Activated CD4-positive, alpha-beta T cell treated with anti-CD3 and anti-CD28 coated beads, Interleukin-2, amount 50 U/mL, for 4 hours (primary cell): ENCODE measurements at places on chromosomes 1 and 21.

GRCh38 chr1:181149326-181150125 is 61.0 kb downstream of the IER5 start:
- DNase-seq, result peak; percentile 61

DNA sequence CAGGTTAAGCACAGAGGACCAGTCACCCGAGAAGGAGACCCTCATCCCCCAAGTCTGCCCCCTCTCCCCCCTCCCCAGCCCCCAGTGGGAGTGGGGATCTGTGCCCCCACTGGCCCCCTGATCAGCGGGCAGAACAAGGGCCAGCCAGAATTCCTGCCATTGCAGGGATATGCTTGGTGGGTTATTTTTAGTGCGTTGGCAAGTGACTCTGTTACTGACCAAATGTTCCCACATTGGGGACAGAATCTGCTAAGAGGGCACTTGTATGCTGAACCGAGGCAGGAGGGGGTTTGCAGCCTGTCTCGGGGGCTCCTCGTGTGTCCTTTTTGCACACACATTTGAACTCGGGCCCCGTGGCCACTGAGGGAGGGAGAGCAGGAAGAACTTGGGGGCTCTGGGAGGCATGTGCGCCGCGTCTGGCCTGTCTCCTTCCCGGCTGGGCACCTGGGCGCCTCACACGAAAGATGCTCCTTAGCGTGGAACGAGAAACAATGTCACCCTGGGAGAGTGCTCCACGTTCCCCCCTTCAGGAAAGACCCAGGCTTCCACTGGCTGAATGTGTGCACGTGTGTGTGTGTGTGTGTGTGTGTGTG is 66.4 kb upstream of the CASZ1 start:
- DNase-seq, result no peak

DNA sequence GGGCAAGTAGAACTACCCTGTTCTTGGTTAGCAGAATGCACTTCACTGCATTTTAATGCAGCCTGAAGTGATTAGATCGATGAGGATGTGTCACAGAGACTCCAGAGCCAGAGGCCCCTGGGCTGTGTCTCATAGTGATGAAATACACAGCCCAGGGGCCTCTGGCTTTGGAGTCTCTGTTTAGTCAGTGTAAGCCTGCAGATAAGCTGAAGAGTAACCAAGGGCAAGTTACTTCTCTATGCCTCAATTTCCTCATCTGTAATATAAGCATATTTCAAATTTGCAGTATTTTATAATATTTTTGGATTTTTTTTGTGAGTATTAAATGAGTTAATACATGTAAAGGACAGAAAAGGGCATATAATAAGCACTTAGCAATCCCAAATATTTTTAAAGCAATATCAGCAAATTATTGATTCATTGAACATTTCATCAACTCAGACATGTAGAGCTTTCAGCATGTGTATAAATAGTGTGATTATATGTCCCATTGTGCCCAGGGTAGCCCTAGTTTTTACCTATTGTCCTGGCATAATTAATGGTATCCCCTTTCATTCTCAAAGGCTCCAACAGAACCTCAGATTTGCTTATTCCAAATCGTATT is 23.6 kb upstream of the APOBEC4 start:
- DNase-seq, result no peak

- DNase-seq, result no peak
Observed at GRCh38 chr21:38504066-38504465, 5.8 kb upstream of the ERG start.

- DNase-seq, result no peak
Observed at GRCh38 chr1:206962272-206962671, 8.0 kb downstream of the FCAMR start.

- no peak for DNase-seq
Observed at GRCh38 chr1:175933801-175934200, 190.4 kb upstream of the TNR start.

- no peak for DNase-seq
Observed at GRCh38 chr1:31095985-31096384, 30.5 kb upstream of the PUM1 start.

GRCh38 chr1:85363521-85363920 is 87.1 kb upstream of the BCL10 start:
- DNase-seq, result no peak

GRCh38 chr21:43858806-43859648 is 6.0 kb upstream of the AGPAT3 start:
- DNase-seq, result no peak

DNA sequence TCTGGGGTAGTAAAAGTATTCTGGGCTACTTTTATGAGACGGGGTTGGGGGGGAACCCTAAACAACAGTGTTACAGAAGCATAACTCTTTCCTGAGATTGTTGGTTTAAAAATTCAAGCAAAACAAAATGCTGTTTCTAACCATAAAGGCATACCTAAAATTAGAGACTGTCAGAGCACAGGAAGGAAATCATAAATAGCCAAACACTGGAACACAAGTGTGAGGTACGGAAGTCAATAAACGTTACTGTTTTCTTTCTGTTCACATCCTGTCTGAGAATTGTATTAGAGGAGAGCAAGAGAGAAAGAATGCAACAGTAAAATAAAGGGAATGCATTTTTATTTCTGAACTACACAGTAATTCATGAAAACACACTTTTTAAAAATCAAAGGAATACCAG is 42.8 kb upstream of the IL12RB2 start:
- no peak for DNase-seq

- no peak for DNase-seq
Observed at GRCh38 chr1:214838351-214838750, 235.4 kb downstream of the CENPF start.

DNA sequence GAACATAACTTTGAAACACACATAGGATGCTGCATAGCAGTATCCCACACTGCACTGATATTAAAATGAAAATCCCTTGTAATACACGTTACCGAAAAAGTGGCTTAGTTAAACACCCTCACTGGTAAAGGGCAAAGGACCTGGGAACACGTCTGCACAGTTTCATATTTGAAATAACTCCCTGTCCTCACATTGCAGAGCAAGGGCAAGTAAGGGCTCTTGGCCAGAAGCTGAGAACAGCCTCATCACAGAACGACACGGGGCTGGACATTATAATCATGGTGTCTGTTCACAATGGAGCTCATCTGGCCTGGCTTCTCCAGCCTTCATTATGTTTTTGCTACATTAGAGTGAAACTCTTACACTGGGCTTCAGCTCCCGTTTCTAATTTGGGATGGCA is 207.0 kb downstream of the PCP4 start:
- no peak for DNase-seq

GRCh38 chr21:29434081-29434480 is 135.4 kb downstream of the BACH1 start:
- DNase-seq, result no peak

DNA sequence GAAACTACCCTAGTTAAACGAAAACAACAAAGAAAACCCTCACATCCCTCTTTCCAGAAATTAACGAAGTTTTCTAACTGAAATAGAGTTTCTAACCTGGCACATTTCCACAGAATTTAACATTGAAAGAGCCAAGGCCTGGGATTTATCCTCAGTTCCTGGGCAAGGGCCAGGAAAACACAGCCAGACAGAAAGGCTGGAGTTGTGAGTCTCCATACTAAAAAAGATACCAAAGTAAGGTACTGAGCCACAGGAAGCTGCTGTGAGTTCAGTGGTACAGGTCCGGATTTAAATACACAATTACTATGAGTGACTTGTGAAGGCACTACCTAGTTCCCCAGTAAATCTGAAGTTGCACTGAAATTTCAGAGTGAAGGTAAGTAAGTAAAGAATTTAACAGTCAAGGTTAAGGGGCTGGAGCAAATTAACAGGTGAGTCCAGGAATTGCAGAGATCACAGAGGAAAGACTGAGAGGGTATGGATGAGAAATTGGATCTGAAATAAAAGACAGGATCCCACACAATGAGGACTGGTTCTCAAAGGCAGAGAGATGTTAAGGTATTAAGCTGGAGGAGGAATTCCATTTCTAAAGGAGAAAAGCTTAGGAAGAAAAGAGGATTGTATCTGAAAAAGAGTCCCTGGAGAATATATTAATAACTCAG is 905 bp downstream of the LIX1L start:
- DNase-seq, result no peak

DNA sequence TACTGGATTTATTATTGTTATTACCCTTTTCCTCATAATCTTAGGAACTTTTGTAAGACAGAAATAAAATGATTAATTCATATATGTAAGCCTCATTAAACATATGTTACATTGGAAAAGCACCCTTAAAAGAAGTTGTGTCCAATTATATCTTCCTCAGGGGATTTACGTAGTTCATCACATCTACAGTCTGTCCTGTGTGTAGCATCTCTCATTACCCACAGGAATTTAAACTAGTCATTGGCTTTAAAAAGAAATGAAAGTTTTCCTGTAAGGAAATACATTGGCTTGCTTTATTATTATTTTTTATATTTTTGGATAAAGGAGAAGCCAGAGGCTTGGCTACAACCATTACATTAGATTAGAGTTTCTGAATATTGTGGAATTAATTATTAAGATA is 56.1 kb downstream of the SWT1 start:
- no peak for DNase-seq

DNA sequence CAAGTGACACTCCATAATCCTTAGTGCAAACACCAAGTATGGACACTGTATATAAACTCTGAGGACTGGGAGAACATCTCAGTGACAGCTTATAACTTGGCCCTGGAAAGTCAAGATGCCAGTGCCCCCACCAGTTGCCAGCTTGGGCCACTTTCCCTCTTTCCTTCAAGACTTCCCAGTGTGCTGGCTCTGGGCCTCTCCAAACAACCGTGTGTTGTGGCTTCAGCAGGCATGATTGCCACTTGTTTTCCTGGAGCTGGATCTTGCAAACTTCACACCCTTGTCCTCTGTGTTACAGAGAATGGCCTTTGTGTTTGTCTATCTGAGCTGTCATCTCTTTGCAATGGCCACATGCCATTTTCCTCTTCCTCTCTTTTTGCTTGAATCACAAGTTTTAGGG is 37.0 kb downstream of the CCDC185 start:
- DNase-seq, result no peak

DNA sequence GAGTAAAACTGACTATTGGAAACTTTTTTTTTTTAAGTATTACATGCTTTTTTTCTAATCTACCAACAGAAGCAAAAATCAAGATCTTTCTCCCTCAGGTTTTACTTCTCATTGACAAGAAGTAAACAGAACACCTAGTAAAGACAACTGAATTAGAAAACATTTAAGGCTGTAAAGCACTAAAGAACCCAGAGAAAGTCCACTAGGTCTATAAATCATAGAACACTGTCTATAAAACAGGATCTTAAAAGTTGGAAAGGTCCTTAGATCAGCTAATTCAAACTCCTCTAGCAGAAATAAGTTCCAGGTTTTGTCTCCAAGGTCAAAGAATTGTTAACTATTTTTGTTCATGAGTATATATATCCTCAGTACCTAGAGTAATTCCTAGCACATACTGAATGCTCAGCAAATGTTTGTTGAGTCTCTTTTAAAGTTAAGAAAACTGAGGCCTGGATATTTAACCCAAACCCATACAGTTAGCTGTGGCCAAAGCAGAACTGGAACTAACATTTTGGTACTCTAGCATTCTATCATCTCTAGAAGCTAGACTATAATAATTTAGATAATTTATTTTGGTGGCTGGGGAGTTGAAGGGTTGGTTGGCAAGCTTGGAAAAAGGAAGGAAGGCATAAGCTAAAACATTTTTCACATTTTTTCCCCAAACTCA is 3.0 kb downstream of the EPS15 start:
- DNase-seq, result no peak

DNA sequence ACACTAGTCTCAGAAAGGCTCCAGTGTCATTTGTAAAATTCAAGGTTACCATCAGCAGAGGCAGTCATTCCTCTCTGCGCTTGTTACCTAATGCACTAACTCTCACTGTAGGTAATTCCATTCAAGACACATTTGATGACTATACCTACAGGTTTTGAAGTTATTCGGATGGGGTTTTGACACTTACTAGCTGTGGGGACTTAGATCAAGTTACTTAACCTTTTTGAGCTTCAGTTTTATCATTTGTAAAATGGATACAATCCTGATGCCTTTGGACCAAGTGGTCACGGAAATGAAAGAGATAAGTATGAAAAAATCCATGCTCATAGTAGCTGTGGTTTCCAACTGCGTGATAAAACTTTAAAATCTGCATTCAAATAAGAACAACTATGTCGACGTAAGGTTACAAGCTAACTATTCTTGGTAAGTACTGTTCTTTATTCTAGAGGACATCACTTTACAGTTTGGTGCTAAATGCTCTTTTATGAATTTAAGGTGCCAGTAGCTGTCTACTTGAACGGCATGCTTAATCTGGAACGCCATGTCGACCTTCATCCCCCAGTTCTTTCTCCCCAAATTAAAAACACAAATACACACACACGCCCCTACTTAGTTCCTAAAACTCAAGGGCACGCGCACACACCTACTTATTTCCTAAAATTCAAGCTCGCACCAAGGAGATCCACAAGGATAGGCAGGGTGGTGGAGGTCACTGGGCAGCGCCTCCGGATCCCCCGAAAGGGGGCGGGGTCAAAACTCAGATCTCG is 550 bp upstream of the NFYC start:
- DNase-seq, result no peak

DNA sequence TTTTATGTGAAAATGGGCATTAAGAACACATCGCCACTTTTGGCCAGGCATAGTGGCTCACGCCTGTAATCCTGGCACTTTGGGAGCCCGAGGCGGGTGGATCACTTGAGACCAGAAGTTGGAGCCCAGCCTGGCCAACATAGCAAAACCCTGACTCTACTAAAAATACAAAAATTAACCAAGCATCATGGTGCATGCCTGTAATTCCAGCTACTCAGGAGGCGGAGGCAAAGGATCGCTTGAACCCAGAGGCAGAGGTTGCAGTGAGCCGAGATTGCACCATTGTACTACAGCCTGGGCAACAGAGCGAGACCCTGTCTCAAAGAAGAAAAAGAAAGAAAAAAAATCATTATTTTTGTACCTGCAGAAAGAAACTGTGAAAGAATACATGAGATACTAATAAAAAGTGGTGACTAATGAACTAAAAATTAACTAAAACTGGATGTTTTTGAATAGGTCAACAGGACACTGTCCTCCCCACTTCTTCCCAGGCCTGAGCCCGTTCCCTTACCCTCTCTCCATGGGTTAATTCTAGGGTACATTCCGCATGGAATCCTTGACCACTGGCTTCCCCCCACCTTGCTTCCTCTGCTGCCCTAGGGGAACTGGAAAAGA is 8.3 kb upstream of the TINAGL1 start:
- DNase-seq, result no peak

GRCh38 chr21:35343046-35343819 is 294.1 kb upstream of the RUNX1 start:
- DNase-seq, result no peak

GRCh38 chr1:163047951-163048659 is 21.1 kb upstream of the RGS4 start:
- DNase-seq, result no peak

GRCh38 chr1:209227171-209227570 is 356.3 kb upstream of the CAMK1G start:
- DNase-seq, result no peak

DNA sequence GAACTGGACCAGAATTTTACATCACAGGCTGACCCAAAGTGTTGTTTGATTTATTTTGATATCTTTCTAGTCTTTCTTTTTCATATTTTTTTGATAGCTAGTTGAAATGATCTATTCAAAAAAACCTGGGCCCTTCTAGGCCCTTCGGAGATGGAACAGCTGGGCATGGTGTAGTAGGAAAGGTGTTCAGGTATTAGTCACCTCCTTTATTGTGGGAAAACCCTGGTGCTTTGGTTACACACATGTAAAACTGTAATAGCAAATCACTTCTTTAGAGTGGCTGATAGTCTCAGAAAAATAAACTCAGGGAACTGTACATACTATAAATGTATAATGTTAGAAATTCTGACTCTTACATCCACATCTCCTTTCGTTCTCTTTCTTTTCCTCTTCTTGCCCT is 234.5 kb downstream of the PLA2G4A start:
- DNase-seq, result no peak

- DNase-seq, result no peak
Observed at GRCh38 chr1:48870596-48870995, 93.9 kb upstream of the BEND5 start.
